ENCODE measurements at places on chromosomes 1 and 21.
A peak's percentile ranks its signal among the peaks of the same experiment; 100 is the strongest.

- H3K4me1 ChIP-seq = peaks cover 18% of the 10 kb centered on the region
- H3K36me3 ChIP-seq = peaks cover 13% of the 10 kb centered on the region
- no peak overlapping the region for H3K4me3 ChIP-seq
- no peak for DNase-seq
- H3K27ac ChIP-seq = no peak overlapping the region
- H3K27me3 ChIP-seq = no peaks in the 10 kb centered on the region
Observed at GRCh38 chr1:248828845-248829244, 3.1 kb upstream of the SH3BP5L start.

DNA sequence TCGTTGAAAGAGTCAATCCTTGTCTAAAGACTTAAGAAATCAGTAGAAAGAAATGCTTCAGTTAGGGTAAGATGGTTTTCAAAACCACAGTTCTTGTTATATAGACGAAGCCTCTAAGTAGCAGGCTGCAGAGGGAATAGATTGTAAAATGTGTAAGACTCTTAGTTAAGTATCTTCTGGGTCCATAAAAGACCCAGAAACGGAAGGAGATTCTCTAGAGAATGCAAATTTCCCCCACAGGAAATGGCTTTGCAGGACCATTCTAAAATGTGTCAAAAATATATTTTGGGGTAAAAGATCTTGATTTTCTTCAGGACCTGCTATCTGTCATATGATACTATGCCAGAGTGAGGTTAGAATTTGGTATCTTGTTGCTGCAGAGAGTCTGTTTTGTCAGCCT is 13.4 kb downstream of the OR2T1 start:
- no peak overlapping the region for H3K27ac ChIP-seq
- H3K4me3 ChIP-seq = no peak overlapping the region
- no peaks in the 10 kb centered on the region for H3K36me3 ChIP-seq
- H3K27me3 ChIP-seq = no peaks in the 10 kb centered on the region

GRCh38 chr1:224435318-224435763 is 744 bp upstream of the WDR26 start:
- peaks cover 27% of the 10 kb centered on the region for H3K36me3 ChIP-seq
- no peak for DNase-seq
- H3K27ac ChIP-seq = peak overlapping the region; percentile 85
- peak overlapping the region; percentile 67 for H3K4me3 ChIP-seq
- H3K27me3 ChIP-seq = no peaks in the 10 kb centered on the region

DNA sequence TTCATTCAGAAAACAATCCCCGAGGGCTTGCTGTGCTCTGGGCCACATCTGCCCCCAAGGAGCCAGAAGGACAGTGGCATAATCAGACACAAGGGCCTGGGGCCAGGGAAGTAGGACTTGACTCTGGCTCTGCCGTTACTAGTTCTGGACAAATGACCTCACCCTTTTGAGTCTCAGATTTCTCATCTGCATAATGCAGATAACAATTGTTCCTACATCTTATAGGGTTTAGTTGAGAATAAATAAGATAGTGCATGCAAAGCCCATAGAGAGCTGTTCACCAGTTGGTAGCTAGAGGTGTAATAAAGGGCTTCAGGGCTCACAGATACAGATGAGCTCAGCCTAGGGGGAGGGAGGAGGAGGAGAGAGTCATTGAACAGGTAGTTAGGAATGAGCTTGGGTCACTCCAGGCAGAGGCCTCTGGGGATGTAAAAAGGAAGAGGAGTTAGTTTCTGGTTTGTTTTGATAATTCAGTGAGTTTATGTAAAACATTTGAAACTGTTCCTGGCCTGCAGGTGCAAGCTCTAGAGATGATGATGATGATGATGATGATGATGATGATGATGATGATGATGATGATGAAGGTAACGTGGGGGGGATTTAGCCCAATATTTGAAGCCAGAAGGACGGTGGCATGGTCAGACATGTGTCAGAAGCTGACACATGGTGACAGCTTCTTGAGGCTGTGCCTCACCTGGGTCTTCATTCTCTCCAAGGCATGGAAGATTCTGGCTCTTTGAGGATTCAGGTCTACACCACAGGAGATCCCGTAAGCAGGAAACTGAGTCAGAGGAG is 858 bp downstream of the LACTBL1 start:
- H3K27me3 ChIP-seq = peaks cover 26% of the 10 kb centered on the region
- H3K36me3 ChIP-seq = no peaks in the 10 kb centered on the region
- no peak for DNase-seq
- H3K4me1 ChIP-seq = peaks cover 10% of the 10 kb centered on the region
- no peak overlapping the region for H3K27ac ChIP-seq
- no peak overlapping the region for H3K4me3 ChIP-seq

- H3K4me3 ChIP-seq = no peak overlapping the region
- DNase-seq = no peak
- no peak overlapping the region for H3K27ac ChIP-seq
- H3K36me3 ChIP-seq = no peaks in the 10 kb centered on the region
- peaks cover 9% of the 10 kb centered on the region for H3K4me1 ChIP-seq
Observed at GRCh38 chr1:185808631-185809030, 74.4 kb downstream of the HMCN1 start.

DNA sequence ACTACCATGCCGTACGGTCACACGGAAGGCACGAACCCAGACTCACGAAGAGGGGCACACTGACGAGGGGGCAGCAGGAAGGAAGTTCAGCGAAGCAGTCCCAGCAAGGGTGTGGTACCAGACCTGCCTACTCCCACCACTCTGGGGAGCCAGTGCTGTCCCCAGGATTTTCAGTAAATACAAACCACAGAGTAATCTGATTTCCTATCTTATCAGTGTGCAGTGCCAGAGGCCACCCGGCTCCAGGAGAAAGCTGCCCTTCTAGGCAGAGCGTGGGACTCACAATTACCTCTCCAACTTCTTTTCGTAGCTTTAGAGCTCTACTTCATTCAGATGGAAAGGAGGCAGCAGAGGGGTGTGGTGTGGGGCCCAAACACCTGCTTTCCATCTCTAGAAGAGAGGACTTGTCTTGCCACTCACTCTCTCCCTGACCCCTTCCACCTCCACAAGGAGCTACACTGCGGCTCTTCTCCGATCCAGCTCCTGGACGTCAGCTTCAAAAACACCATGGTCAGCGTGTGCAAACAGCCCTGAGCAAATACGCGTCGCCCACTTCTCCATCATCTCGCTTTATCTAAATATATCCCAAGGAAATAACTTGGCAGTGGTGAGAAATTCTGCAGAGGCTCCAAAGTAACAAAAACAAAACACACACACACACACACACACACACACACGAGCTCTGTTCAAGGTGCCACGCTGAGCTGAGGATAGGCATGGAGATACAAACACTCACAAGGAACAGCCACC is 98.5 kb downstream of the MRPL37 start:
- no peaks in the 10 kb centered on the region for H3K36me3 ChIP-seq
- no peak overlapping the region for H3K4me3 ChIP-seq
- H3K27ac ChIP-seq = no peak overlapping the region
- DNase-seq = no peak

DNA sequence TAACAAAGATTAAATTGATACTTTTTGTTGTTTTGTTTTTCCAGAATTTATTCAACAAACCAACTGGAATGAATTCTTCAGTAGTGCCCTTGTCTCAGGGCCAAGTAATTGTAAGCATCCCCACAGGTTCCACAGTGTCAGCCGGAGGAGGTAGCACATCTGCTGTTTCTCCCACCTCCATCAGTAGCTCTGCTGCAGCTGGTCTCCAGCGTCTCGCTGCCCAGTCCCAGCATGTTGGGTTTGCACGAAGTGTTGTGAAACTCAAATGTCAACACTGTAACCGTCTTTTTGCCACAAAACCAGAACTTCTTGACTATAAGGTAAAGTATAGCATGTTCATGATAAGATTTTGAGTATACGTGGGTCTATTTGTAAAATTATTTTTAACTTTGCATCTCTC is 118.5 kb downstream of the ZMYM4 start:
- no peaks in the 10 kb centered on the region for H3K4me1 ChIP-seq
- peaks cover 29% of the 10 kb centered on the region for H3K36me3 ChIP-seq
- no peak for DNase-seq
- H3K4me3 ChIP-seq = no peak overlapping the region

GRCh38 chr1:98048751-98049325 is 128.0 kb upstream of the DPYD start:
- peak overlapping the region; percentile 12 for H3K4me3 ChIP-seq
- H3K27me3 ChIP-seq = no peaks in the 10 kb centered on the region
- peaks cover 21% of the 10 kb centered on the region for H3K4me1 ChIP-seq
- no peak for DNase-seq

DNA sequence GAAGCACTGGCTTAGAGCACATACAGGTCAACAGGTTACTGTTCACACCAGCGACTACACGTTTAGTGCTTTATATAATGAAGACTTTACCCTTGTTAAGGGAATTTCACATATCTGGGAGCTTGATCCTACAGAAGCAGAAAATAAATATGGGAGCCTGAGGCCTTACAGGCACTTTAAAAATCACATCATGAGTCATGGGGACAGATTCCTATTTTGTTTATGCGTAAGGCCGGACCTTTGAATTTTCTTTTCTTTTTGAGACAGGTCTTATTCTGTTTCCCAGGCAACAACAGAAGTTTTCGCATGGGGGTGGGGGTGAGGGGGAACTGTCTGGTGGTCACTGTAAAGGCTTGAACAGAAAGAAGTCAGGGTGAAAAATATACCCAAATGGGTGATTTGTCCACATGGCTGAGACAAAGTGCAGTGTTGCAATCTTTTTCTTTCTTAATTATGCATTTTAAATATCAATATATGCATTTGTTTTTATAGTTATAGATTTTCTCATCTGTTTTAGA is 276.7 kb downstream of the KCNH1 start:
- H3K4me1 ChIP-seq = no peaks in the 10 kb centered on the region
- no peak overlapping the region for H3K27ac ChIP-seq
- H3K27me3 ChIP-seq = no peaks in the 10 kb centered on the region
- no peaks in the 10 kb centered on the region for H3K36me3 ChIP-seq
- no peak overlapping the region for H3K4me3 ChIP-seq

- DNase-seq = no peak
- peaks cover 24% of the 10 kb centered on the region for H3K36me3 ChIP-seq
- no peaks in the 10 kb centered on the region for H3K27me3 ChIP-seq
- H3K27ac ChIP-seq = no peak overlapping the region
- no peak overlapping the region for H3K4me3 ChIP-seq
Observed at GRCh38 chr1:55064861-55065263, 25.5 kb downstream of the PCSK9 start.

- H3K27ac ChIP-seq = no peak overlapping the region
- H3K36me3 ChIP-seq = no peaks in the 10 kb centered on the region
- H3K27me3 ChIP-seq = no peaks in the 10 kb centered on the region
- H3K4me1 ChIP-seq = peaks cover 48% of the 10 kb centered on the region
Observed at GRCh38 chr1:162627662-162628296, 4.5 kb upstream of the DDR2 start.

DNA sequence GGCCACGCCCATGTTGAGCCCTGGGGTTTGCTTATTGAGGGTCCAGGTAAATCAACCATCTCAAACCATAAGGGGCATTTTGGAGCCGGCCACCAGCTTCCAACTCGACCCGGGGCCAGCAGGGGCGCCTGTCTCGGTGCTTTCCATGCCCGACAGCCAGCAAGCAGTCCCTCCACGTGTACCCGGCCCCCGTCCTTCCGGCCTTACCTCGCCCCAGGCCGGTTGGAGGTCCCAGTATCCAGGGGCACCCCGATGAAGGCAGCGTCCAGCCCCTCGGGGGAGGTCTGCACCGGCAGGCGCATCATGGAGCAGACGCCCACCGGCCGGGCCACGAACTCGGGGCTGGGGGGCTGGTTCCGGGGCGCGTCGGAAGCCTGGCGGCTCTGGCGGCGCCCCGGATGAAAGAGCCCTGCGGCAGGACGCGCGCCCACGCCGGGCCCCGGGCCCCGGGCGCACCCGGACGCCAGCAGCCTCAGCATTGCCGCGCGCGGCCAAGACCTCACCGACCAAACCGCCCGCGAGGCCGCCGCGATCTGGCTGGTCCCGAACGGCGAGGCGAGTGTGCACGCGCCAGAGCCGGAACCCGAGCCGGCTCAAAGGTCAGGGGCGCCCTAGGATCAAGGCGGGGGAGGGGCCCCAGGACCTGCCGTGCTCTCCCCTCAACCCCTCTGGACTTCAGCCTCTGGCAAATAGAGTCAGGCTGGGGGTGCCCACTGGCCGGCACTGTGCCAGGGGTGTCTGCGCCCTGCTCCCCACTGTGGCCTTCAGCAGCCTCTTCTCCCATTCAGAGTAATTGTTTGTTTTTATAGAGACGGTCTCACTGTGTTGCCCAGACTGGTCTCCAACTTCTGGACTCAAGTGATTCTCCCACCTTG is at the start of gene AGMAT:
Gene AGMAT (minus strand): TSS at position 563 of the 875 bp plus-strand sequence. CDS start 84 bp downstream, at position 479.
- H3K27ac ChIP-seq = no peak within 1 kb of the TSS
- no peaks in the 10 kb centered on the region for H3K27me3 ChIP-seq
- H3K36me3 ChIP-seq = no peaks in the 10 kb centered on the region
- peaks cover 10% of the 10 kb centered on the region for H3K4me1 ChIP-seq

GRCh38 chr1:234316486-234316885 is 56.8 kb upstream of the COA6 start:
- no peak for DNase-seq
- no peaks in the 10 kb centered on the region for H3K36me3 ChIP-seq
- no peak overlapping the region for H3K4me3 ChIP-seq
- H3K27me3 ChIP-seq = peaks cover 7% of the 10 kb centered on the region

DNA sequence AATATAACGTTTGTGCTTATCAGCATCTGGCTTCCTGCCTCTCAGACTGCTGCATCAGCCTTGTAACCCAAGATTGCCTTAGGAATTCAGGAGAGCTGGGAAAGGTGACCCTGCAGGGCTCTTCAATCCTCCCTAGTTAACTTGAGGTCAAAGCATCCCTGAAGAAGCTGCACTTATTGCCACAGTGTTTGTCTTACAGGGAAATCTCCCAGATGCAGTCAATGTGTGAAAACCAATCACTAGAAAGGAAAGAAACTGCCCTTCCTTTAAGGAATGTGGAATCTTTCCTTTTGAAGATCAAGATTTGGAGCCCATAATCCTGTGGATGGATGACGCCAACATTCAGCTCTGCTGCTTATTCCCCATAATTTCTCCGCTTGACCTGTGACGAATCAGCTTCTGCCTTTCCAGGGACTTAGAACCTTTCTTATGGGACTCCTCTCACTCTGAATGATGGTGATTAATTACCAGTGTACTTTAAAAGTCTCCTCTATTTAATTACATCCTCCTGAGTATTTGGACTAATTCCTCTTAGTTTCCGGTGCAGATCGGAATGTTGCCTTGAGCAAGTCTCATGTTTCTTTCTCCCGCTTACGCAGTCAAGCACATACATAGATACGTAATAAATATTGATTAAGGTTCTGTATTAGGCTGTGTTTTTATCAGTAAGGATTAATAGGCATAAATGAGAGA is 14.4 kb downstream of the ADAMTS5 start:
- no peak overlapping the region for H3K4me3 ChIP-seq
- no peak overlapping the region for H3K27ac ChIP-seq
- no peaks in the 10 kb centered on the region for H3K27me3 ChIP-seq
- DNase-seq = no peak
- H3K4me1 ChIP-seq = no peaks in the 10 kb centered on the region

DNA sequence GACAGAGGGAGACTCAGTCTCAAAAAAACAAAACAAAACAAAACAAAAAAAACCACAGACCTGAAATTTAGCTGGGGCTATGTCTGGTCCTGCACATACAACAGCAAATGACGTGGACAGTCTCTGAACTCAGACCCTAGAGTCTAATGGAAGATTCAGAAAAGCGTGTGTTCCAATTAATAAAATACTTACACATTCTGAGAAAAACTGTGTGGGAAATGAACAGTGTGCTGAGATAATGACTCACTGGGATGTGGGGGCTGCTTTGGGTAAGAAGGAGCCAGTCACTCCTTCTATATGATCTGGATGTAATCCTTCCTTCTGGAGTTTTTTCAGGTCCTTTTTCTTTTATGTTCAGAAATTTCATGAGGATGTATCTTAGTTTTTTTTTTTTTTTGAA is 29.4 kb downstream of the CLDN14 start:
- no peak overlapping the region for H3K4me3 ChIP-seq
- no peak overlapping the region for H3K27ac ChIP-seq
- H3K27me3 ChIP-seq = no peaks in the 10 kb centered on the region
- no peak for DNase-seq
